ENCODE measurements at places on chromosomes 16 and 17.

GRCh38 chr17:50511058-50511457 is 2.8 kb downstream of the MYCBPAP start:
- DNase-seq: no peak

- no peak for DNase-seq
Measured at GRCh38 chr16:85857406-85857805, 41.6 kb upstream of the IRF8 start.

GRCh38 chr17:79699386-79700036 is 31.2 kb upstream of the ENPP7 start:
- no peak for DNase-seq

DNA sequence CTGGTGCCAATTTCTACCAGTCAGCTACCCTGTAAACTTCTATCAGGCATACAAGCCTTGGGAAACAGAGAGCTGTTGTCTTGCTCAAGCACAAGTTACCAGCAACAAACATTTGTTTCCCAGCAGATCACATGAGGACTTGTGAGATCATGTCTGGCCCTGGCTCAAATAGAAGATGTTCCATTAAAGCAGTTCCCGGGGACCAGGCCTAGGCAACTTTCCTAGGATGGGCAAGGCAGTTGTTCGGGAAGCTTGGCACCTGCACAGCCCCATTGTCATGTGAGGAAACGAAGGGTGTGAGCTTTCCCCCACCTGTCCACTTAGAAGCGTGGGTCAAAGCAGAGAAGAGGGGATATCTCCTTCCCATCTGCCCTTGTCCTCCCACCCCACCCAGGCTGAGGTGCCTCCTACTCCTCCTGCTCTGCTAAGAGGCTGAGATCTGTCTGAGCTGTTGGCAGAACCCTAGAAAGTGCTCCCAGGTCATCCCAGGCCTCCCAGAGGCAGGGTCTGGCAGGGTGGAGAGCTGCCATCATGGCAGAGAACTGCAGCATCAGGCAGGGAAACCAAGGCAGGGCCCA is 11.2 kb upstream of the SLC47A2 start:
- DNase-seq: peak; percentile 96

DNA sequence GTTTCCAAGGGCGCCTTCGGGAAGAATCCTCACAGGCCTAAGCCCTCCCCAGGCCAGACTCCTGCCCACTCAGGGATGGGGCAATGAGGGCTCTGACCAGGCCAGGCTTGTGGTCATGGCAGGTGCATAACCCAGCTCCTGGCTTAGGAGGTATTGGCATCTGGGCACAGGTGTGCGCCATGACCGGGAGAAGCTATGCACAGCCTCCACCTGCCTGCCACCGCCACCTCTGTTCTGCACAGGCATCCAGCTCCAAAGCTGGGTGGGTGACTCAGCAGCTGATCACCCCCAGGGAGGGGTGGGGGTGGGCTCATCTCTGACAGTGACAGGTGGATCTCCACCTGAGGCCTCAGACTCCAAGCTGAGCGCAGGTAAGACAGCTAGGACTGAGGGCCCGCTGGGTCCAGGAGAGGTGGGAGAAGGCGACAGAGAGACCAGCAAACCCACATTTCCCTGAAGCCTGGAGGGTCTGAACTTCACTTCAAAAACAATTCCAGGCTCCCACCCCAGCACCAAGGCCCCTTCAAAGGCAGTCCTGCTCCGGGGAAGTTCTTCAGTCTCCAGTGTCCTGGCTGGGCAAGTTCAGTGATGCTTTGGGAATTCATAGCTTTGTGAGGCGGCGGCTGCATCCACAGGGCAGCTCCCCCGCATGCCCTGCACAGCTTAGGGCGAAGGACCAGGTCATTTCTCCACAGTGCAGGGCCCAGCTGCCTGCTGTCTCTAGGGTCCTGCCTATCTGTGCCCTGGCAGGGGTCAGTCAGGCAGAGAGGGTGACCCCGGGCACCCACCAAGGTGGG is 121.6 kb upstream of the SMURF2 start:
- DNase-seq: peak; percentile 49

Data from vagina (tissue), 2 donors.